ENCODE measurements at places on chromosomes 3 and 15.

DNA sequence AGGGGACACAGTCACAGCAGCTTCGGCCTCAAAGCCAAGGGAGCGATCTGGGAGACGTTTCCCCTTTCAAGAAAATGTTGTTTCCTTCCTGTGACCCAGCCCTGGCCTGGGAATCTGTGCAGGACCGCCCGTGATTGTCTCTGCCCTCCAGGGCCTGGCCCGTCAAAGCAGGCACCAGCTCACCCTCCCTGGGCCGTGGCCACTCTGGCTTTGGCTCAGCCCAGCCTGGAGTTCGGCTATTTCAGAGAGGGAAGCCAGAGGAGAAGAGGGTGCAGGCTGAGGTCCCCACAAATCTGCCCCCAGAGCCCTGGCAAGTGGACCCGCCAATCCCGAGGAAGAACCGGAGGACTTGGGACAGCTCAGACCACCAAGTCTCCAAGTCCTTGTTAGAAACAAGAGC, 12.7 kb downstream of the GATA2 start:
- DNase-seq, result no peak

- DNase-seq, result peak; percentile 18
Observed at GRCh38 chr3:62795978-62796657, 79.1 kb downstream of the CADPS start.

DNA sequence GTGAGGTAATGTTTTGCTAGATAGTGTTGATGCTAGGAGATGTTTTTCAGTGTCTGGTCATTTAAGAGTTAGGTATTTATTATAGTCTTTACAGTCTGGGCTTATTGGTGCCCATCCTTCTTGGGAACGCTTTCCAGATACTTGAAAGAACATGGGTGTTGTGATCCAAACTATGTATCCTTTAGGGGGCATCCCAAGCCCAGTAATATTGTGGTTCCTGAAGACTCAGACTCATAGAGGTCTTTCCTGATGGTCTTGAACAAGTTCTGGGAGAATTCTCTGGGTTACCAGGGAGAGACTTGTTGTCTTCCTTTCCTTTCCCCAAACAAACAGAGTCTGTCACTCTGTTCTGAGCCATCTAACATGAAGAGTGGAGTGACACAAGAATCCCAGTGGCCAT, 99.7 kb upstream of the LRRC3B start:
- DNase-seq, result no peak

DNA sequence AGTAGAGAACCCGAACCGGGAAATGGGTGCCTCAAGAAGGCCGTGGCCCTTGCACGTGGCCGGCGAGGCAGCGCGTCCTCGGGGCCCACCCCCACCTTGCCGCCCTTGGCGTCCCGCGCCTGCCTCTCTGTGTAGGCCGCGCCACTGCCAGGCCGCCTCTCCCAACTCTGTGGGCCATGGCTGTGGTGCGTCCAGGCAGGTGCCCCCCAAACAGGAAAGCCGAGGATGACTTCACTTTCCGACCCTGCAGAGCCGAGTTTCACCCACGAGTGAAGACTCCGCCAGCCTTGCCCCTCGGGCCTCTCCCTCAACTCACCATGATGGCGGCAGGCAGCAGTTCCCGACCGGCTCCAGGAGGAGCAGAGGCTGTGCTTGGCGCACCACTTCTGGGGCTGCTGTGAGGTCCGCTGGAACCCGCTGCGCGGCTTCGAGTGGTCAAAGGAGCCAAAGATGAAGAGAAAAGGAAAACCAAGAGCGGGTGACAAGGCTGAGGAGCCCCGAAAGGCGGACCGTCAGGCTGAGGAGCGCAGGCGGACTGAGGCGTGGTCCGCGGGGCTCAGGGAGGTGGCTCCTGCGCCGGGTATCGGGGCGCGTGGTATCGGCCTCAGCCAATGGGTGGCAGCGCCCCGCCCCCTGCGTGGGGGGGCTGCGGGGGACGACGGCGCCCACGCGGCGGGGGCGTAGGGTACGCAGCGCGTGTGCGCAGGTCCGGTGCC, at the start of gene DAZL:
TSS of gene DAZL (minus strand) at position 537 of the 716 bp plus-strand sequence. CDS start at position 319, 218 bp downstream.
- no peak for DNase-seq

- no peak for DNase-seq
Observed at GRCh38 chr3:175311946-175312345, 452.8 kb downstream of the NAALADL2 start.

- no peak for DNase-seq
Observed at GRCh38 chr15:51267051-51267702, 71.2 kb downstream of the CYP19A1 start.

Measured in brain (organoid and tissue), 16 donors.